NCI-H748 treated with DMSO at 0.1 percent for 48 hours (cell line): ENCODE measurements at places on chromosomes 12 and 14.

DNA sequence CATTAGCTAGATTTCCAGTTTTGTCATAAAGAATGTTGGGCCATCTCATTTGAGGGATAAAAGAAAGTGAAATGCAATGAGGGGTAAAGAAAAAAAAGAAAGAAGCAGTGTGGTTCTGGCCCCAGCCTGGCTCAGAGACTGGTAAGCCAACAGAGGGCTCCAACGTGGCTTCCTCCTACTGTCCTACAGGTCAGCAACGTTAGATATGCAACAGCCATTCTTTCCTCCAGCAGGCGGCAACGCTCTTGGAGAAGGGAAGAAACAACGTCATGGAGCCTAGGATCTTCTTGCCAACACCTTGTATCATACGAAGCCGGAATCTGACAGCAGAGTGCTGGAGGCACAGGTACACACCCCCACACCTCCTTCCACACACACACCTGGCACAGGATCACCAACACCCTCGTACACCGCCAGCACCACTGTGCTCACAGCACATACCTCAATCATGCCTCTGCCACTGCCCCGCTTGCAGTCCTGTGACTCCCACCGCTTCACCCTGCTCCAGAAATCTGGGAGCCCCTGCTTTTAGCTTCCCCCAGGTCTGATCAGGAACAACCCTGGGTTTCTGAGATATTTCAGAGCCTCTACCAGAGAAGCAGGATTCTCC lies 102.8 kb downstream of the RPAP3 start:
- DNase-seq: no peak

- DNase-seq: peak; percentile 37
Measured at GRCh38 chr12:16610001-16610585, 4.1 kb upstream of the LMO3 start.

DNA sequence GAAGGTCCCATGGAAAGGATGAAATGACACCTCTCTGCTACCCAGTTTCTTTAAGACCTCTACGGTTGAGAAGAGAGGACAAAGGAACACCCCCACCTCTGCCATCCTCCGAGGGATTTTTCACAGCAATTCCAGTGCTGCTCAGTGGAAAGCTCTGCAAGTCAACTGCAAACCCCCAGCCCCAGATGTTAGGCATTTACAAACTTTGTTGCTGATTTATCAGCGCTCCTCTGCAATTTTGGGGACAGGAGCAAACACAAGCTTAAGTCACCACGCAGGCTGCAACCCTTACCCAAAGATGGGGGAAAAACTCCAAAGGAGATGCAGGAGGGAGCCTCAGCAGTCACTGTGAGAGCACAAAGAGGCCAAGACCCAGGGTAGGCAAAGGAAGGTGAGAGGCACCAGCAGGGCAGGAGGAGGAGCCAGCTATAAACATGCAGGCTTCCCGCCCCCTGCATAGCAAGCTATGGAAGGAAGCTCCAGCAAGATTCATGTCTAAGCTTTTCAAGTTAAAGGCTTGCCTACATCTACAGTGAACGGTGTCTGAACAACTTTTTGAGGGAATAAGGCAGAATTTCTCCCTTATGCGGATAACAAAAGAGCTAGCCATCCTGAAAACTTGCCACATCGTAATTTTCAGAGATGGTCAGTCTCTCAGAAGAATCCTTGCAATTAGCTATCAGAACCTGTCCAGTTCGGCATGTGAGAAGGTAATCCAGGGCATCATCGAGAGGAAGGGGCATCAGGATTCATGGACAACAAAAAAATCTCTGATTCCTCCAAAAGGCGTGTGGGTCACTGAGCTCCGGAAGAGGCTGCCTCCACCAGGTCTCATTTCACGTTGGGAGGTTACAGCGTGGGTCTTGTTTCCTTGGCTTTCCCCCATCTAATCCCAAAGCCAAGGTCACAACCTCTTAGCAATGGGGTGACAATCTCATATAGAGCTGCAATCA lies 3.9 kb downstream of the CTDSP2 start:
- DNase-seq: no peak

- DNase-seq: no peak
Measured at GRCh38 chr12:39626033-39626814, 6.6 kb upstream of the ABCD2 start.

DNA sequence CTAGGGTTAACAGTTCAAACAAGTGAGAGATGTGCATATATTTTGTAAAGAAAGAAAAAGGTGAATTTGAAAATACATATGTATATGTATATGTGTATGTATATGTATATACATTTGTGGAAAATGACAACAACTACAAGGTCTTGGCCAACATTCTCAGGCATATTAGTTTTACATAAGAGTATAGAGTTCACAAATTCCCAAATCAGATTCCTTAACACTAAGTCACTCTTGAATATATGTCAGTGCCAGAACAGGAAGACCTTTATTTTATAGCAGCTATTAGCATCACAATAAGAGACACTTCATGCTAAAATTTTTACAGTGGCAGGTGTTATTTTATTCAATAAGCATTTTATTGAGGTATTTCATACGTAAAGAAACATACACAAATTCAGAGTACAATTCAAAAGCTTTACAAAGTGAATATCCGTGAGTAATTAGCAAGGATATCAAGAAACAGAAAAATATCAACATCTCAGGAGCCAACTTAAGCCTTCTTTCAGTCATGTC lies 179.7 kb downstream of the SLC6A15 start:
- no peak for DNase-seq

GRCh38 chr14:39302124-39302810 lies 68.6 kb downstream of the MIA2 start:
- DNase-seq: no peak

DNA sequence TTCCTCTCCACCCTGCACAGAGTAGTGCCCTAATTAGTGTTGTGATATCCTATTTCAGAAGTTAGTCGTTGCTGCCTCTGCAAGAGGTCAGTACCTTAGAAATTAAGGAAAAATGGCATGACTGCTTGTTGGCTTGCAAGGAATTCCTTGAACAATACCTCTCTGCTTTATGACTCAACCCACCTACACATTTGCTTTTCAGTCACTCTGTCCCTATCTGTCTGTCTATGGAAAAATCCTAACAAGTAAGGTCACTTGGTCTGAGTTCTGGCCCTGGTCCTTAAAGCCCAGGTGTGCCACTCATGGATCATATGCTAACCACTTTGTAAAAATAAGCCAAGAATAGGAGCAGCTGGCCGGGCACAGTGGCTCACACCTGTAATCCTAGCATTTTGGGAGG lies 116.4 kb upstream of the ATF1 start:
- no peak for DNase-seq

DNA sequence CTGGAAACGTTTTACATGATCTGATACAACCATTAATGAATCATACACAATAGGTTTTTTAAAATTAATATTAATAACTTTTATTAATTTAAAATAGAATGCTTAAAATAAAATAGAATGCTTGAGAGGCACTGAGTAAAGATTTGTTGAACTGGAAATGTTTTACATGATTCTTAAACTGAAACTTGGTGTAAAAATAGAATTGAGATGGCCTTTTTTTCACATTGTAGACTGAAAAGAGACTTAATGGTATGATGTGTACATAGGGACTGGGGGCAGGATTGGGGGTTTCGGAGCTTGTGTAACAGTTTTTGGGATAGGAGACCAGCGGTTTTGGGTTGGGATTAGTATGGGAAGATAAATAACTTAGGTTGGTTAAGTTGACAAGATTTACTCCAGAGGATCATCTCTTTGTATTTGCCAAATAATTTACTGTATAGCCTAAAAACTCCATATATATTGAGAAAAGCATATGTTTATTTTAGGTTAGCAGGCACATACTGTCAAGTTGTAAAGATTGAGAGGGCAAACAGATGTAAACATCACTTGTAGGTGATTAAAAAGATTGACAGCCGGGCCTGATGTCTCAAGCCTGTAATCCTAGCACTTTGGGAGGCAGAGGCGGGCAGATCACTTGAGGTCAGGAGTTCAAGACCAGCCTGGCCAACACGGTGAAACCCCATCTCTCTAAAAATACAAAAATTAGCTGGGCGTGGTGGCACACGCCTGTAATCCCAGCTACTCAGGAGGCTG lies 2.0 kb upstream of the ZNF410 start:
- DNase-seq: no peak

DNA sequence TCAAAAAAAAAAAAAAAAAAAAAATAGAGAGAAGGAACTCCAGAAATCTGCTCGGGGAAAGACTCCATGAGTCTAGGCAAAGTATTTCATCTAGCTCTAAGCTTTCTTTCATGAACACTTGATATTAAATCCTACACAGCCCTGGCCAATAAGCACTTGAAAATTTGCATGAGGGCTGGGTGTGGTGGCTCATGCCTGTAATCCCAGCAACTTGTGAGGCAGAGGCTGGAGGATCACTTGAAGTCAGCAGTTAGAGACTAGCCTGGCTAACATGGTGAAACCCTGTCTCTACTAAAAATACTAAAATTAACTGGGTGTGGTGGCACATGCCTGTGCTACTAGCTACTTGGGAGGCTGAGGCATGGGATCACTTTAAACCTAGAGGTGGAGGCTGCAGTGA lies 13.1 kb upstream of the METAP2 start:
- no peak for DNase-seq

DNA sequence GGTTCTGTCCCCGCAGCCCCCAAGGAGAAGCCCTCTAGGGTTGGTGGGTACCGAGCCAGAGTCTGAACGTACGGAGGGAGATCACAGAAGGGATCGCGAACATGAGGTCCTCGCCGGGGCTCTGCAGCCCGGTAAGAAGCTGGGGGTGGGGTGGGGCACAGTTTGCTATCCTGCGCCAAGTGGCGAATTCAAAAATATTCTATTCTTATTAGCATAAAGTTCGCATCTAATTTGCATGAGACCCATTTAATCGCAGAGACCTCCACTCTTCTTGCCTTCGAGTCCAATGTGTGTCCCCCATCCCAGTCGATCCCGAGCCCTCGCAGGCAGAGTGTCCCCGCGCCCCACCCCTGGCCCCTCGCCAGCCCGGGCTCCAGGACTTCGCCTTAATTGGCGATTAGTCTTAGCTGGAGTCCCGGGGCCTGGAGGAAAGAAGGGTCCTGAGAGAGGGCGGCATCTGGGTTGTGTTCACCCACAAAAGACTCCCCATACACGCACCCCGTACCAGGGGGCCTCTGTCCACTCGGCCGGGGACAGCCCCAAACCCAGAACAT lies 604 bp upstream of the ARHGEF25 start:
- no peak for DNase-seq

- no peak for DNase-seq
Measured at GRCh38 chr14:72457641-72458040, 436.3 kb downstream of the DPF3 start.

DNA sequence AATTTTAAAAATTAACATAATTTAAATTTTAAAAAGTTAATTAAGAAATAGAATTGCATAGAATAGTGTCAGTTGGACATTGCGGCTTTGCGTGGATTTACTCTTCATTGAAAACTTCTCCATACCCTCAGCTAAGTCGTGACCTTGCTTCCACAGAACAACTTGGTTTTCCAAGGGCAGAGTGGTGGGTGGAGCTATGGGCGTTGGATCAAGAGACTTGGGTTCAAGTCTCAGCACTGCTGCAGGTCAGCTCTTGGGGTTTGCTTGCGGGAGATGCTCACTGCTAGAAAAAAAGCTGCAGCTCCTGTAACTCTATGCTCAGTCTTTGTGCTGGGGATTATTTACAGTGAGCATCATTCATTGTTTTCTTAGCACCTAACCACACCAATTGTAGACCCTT lies 133.7 kb downstream of the PRIMA1 start:
- no peak for DNase-seq

- no peak for DNase-seq
Measured at GRCh38 chr12:89645434-89645833, 63.2 kb downstream of the ATP2B1 start.

DNA sequence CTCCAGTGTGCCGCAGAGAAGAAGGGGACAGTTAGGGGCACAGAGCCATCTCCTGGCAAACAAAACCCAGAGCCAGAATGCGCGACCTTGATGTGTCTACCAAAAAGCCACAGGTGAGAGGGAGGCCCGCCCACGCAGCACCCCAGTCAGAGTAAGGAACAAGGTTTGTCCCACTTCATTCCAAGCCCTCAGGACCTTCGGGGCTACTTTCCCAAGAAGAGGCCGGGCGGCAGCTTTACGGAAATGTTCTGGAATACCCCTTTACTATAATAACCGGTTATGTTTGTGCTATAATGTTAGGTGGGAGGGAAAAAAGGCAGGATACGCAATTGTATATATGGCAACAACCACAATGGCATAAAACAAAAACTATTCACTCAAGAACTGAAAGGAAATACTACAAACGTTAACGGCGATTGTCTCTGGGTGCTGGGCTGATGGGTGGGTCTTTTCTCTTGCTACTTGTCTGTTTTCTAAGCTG lies 12.3 kb downstream of the CCDC88C start:
- no peak for DNase-seq

DNA sequence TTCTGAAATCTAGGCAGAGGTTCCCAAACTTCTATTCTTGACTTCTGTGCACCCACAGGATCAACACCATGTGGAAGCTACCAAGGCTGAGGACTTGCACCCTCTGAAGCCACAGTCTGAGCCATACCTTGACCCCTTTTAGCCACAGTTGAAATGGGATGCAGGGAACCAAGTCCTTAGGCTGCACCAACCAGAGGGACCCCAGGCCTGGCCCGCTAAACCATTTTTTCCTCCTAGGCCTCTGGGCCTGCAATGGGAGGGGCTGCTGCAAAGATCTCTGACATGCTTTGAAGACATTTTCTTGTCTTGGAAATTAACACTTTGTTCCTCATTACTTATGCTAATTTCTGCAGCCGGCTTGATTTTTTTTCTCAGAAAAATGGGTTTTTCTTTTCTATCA lies 133.9 kb upstream of the TSPAN8 start:
- no peak for DNase-seq

DNA sequence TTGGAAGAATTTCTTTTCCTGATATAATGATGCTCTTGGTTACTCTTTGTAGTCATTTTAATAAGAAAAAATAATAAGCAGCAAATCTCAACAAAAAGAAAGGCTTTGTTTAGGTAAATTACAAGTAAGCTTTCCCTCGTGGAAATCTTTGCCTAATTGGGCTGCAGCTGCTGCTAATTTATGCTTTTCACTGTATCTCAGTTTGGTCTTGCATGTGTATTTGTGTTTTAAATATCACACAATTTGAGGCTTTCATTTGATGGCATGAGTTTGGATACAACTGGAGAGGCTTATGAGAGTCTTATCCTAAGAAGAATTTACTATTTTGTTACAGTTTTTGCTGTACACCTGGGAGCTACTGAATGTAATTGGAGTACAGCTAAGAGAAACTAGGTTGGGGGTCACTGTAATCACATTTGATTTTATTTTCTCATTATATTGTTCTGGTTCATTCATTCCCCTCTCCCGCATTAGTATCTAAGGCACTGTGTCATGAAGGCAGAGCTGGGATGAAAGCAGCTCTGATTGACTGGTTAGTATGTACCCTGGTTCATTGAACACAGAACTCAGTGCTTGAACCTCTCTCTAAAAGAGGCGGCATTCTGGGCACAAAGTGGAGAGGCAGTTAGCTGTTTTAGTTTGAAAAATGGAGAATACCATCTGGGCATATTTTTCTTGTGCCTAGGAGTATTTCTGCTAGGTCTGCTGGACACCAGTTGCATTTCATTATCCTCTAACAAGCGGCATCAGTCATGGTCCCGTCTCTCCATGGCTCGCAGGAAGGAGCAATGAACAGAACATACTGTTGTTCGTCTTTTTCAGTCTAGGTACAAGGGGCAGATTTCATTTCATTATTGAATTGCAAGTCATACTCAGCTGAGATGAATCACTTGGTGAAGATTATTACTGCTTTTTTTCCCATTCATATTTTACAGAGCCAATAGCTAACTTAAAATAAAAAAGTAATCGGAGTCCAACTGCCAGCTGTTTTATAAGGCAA lies 118.0 kb upstream of the TMEM260 start:
- DNase-seq: no peak

- no peak for DNase-seq
Measured at GRCh38 chr14:67018720-67019119, 170.5 kb upstream of the GARIN2 start.

GRCh38 chr12:73892201-73892600 lies 645.4 kb upstream of the ATXN7L3B start:
- no peak for DNase-seq
